ENCODE measurements at places on chromosomes 13 and 19.

DNA sequence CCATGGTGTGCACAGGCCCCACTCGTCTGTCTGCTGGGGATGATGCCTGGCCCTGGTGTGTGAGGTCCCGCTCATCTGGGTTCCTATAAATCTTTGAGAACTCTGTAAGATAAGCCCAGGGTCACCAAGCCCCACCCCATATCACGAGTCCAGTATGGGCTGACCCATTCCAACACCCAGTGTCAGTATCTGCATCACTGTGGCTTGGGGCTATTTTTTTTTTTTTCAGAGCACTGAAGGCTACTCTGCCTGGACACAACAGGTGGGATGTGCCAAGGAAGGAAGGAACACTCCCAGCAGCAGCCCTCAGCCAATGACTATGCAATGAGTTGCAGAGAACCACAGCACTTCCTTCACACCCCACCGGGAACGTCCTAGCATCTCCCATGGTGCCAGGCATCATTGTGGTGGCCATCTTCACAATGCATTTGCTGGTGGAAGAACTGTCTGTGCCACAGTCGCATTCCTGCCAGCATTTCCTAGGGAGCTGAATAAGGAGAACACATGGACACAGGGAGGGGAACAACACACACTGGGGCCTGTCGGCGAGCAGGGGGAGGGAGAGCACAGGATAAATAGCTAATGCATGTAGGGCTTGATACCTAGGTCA, 83.1 kb upstream of the TSHZ3 start:
- peak; percentile 34 for DNase-seq

GRCh38 chr13:35191883-35192282, 249.8 kb downstream of the NBEA start:
- DNase-seq: peak; percentile 5

DNA sequence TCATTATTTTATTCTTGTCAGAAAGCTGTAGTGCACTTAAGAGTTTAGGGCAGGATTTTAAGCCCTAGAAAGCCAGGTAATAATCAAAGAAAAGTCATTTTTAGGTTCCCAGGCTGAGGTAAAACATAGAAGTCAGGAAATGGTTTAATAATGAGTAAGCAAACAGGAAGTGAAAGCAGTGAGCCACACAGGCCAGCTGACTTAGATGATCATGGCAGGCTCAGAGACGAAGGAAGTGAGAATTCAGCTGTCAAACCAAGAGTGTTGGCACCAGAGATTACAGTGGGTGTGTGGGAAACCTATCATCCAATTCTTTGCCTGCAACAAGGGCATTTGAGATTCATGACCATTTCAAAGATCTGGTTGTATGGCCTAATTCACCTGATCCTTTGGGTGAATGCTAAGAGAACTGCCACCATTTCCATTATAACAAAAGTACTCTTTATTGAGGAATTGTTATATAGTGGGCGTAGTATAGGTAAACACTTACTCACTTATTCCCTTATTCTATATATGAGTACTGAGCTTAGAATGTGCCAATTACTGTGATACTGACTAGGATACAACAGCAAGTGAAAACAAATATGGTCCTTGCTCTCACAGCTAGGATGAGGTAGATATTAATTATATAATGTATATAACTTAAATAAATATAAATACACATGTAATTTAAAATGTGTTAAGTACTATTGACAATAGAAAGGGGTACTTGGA, 103.7 kb upstream of the EDNRB start:
- DNase-seq: peak; percentile 43

GRCh38 chr19:35978832-35979365, 16.1 kb upstream of the SDHAF1 start:
- no peak for DNase-seq

GRCh38 chr19:56476651-56477428, at the start of gene ZNF667:
TSS of gene ZNF667 (minus strand) at chr19:56477345. CDS start at chr19:56462370, 14,975 bp downstream.
- peak; percentile 75 for DNase-seq

- peak; percentile 95 for DNase-seq
These were observed at the start of gene ZNF841 for GRCh38 chr19:52095172-52096014. TSS of gene ZNF841 (minus strand) at chr19:52095765. CDS start at chr19:52084801, 10,964 bp downstream.

DNA sequence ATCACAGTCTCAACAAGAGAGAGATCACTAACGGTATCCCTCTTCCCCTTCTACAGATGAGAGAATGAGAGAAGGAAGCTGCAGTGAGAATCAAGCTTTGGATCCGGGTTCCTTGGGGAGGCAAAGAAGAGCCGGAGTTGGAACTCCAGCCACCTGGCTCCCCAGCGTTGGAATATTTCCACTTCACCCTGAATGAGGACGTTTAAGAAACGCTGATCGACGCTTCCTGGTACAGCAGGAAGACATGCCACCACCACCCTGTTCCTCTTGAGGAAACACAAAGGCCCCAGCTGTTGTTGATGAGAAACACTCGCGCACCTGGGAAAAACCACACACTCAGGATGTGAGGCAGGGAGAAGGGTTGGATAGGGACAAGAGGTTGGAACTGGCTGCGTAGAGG, 11.3 kb upstream of the CACNG8 start:
- no peak for DNase-seq

GRCh38 chr19:570937-571565, 1.3 kb upstream of the BSG start:
- DNase-seq: peak; percentile 39

DNA sequence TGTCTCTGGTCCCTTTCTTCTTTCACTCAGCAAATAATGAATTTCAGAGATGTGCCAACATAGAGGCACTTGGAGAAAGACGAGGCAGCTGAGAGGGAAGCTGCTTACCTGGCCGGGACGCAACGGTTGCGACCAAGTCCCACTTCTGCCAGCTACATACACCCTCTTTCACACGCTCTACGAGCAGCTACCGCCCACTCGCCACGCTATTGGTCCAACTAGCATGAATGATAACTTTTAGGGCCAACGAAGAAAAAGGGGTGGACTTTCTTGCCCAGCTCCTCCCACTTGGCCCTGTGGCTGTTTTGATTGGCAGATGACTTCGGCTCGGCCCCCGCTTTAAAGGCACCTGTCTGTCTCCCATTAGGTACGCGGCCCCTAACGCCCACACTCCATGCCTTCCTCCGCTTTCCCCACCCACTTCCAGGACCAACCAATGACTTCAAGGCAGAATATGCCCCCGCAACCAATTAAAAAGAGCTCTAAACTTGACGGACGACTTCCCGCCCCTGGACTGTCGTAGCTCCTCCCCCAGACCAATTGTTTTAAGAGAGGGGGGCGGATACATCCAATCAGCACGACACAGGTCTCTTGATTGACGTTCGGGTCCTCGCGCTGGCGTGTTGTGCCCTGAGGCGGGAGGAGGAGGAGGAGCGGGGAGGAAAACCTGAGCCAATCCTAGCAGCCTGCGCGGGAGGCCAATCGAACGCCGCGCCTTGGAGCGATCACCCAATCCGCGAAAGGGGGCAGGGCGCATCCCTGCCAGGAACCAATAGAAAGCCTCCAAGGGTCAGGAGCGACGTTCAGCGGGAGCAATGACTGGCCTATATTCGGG, 481 bp upstream of the CNOT3 start:
- peak; percentile 100 for DNase-seq

DNA sequence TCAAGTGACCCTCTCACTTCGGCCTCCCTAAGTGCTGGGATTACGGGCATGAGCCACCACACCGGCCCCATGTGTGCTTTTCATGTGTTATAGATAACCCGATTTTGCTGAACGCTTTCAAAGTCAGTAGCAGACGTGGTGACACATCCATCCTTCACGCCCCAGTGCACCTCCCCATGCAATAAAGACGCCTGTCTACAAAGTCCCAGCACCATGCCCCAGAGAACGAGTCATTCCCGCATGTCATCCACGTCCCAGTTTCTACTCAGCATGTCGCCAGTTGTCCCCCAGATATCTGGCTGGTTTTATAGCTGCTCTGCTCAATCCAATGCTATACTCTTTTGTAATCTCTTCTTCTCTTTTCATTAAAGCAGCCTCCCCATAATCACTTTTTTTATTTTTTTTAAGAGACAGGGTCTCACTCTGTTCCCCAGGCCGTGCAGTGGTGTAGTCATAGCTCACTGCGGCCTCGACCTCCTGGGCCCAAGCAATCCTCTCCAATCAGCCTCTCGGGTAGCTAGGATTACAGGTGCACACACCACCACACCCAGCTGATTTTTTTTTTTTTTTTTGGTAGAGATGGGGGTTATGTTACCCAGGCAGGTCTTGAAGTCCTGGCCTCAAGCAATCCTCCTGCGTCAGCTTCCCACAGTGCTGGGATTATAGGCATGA, 42.5 kb downstream of the DNM2 start:
- DNase-seq: peak; percentile 78

DNA sequence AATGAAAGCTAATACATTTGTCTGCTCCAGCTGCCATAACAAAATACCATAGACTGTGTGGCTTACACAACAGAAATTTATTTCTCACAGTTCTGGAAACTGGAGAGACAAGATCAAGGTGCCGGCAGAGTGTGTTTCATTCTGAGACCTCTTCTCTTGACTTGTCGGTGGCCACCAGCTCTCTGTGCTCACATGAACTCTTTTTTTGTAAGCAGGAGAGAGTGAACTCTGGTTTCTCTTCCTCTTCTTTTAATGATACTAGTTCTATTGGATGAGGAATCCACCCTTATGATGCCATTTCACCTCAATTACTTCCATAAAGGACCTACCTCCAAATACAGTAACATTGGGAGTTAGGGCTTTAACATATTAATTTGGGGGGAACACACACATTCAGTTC, 11.7 kb downstream of the KCTD12 start:
- DNase-seq: no peak

DNA sequence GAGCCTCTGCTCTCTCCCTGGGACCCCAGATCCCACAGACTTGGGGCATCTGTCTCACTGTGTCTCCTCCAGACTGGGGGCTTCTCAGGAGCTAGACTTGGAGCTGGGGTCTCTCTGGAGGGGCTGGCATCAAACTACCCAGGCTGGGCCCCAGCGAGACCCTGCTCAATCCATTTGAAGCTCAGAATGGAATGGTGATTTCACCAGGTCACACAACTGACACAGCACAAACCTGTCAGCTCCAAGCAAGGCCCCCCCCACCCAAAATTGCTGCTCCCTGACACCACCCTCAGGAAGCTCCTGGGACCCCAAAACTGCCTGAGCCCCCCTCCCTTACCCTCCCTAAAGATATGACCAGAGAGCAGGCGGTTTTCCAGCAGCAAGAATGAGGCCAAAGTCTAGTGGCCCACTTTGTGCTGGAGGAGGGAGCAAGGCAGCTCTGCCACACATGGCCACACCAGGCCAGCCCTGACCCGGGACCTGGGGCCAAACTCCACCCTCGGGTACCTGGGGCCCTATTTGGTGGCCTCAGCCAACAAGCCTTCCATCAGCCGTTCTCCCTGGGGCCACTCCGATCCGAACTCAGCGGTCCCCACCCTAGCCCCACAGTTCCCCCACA, 2.4 kb downstream of the NR2F6 start:
- DNase-seq: no peak

DNA sequence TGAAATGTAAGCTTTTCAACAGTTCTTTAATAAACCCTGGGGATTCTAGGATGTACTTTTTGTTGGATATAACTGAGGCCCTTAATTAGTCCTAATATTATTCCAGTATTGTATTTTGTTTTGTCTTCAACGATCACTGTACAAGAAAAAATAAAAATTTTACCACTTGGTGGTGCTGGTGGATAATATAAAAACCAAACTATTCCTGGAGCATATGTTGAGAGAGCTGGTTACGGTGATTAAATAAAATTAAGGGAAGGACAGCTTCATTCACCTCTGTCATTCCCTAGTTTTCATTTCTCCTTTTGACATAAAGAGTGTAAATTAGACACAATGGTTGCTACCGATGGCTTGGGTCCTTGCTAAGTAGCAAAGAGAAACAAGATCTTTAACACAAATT, 598.6 kb upstream of the PCDH20 start:
- DNase-seq: no peak

DNA sequence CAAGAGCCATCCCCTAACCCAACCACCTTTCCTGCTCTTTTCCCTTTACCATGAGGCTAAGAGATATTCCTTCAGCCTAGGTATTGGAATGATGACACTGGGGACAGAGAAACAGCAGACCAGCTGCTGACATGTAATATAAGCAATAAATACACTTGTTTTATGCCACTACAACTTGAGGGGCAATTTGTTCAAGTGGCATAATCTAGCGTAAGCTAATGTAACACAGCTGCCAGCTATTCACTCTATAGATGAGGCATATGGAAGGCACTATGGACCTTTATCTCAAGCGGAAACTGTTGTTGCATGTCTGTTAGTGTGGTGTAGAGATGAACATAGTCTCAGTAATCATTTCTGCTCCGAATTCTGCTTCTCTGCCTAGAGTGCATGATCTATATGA, 111.1 kb downstream of the STARD13 start:
- no peak for DNase-seq

GRCh38 chr13:93843082-93843481, 616.5 kb downstream of the GPC6 start:
- DNase-seq: no peak

DNA sequence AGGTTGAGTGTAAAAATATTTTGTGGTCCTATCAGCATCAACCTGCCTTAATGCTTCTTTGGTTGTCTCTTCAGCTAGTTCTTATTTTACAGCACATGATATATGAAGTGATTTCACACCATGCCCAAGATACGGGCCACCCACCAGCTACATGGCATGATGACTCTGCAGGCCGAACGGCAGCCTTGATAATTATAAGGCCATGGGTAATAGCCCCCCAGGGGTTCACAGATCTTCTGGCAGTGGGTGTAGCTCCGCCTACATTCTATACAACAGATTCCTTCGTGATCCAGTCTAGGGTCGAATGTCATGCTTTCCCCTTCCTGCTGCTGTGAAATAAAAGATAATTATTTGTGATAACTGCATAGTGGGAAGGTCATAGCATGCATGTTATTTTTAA, 36.1 kb downstream of the CNMD start:
- no peak for DNase-seq

DNA sequence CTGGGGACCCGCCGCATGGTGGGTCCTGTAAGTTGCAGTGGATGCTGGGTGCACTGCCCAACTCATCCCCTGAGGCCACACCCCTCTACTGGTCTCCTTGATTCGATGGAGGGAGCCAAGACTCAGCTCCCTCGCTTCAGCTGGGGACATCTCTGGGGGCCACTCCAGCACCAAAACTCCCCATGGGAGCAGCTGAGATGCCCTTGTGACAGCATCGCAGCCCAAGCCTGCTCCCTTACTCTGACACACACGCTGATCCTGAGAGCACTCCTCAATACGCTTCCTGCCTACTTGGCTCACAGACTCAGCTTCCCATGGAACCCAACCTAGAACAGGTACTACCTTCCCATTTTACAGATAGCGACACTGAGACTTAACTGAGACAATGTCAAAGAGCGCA, 56.2 kb downstream of the PEPD start:
- no peak for DNase-seq

DNA sequence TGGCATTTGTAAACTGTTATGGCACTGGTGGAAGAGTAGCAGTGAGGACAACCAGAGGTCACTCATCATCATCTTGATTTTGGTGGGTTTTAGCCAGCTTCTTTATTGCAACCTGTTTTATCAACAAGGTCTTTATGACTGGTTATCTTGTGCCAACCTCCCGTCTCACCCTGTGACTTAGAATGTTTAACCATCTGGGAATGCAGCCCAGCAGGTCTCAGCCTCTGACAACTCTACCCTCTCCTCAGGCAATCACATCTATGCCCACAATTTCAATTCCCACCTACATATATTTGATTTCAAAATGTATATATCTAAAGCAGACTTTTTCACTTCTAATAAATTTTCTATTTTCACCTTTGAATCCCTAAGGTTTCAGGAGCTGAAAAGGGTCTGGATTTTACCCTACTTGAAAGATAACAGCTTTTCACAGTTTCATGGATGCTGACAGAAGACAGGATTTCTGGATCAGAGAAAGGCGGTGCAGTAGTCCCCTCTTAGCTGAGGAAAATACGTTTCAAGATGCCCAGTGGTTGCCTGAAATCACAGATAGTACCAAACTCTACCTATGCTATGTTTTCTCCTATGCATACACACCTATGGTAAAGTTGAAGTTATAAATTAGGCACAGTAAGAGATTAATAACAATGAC, 1171.8 kb downstream of the DIAPH3 start:
- DNase-seq: no peak
